ENCODE measurements at places on chromosomes 1 and 21.
A peak's percentile ranks its signal among the peaks of the same experiment; 100 is the strongest.

GRCh38 chr1:5390504-5390903 is 601.7 kb downstream of the NPHP4 start:
- no peak for DNase-seq

DNA sequence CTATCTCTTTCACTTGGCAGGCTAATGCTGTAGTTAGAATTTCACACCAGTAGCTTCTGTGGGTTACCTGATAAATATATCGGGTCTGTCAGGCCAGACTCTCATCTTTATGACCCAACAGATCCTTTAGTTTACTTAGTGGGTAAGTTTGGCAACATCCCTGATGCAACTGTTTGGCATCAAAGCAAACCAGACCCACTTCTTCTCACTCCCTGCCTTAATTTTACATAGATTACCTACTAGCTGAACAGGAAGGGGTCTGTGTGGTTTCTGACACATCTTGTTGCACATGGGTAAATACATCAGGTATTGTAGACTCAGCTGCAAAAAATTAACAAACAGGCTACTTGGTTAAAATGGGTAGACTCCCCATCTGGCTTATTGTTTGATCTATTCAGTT is 3.2 kb upstream of the GUK1 start:
- peak; percentile 34 for DNase-seq

GRCh38 chr1:62362926-62363325 is 43.7 kb upstream of the KANK4 start:
- DNase-seq: no peak

GRCh38 chr1:213982672-213983492 is 4.9 kb upstream of the PROX1 start:
- no peak for DNase-seq

GRCh38 chr21:35139382-35139715 is 90.2 kb upstream of the RUNX1 start:
- DNase-seq: no peak

- no peak for DNase-seq
These were observed 38.0 kb upstream of the TIAM1 start for GRCh38 chr21:31382060-31382459.

DNA sequence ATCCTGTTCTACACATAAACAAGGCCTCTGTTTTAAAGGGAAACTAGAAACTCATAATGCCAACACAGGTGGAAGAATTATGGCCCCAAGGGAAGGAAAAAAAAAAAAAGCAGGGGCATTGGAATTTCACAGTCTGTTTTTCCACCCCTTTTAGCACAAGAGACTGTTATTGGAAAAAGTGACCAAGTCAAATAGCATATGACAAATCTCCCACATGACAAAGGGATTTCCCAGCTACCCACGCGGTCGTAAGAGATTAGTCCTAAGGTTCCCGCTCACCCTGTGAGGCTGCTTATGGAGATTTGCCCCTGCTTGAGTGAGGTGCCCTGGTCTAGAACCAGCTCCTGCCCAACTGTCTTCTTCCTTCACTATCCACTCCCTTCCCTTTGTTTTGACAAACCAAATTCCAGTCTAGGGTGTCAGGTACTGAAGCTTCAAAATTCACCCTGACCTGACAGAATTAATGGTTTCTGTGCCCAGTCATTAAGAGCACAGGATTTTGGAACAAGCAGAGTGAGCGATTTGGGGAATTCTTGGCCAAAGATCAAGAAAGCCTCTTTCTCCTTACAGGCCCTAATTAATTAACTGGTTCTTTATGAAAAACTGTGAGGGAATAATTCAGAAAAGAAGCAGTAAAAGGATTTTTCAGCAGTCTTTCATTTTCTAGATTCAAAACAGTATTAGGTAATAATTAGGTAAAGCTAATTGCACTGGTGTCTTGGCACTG is 107.3 kb downstream of the NMNAT2 start:
- DNase-seq: no peak

DNA sequence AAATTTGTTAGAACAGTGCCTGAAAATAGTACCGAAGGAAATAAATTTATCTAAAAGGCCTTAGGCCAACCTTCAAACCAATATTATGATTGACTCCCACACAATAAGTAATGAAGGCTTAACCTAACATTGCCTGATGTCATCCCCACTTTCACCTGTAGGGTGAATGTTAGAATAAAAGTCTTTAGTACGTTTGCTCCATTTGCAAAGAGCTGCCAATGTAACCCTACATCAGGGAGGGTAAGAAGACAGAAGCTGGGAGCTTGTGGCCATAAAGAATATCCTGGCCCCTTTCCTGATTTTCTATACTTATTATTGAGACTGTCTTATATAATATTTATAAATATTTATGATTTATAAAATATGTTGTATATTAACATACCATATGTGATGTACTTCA is 661.8 kb upstream of the CXADR start:
- DNase-seq: no peak

GRCh38 chr1:24266398-24266941 is 52.7 kb upstream of the GRHL3 start:
- no peak for DNase-seq

GRCh38 chr1:79304131-79304530 is 297.6 kb upstream of the ADGRL4 start:
- no peak for DNase-seq

- no peak for DNase-seq
These were observed 28.0 kb downstream of the RASAL2 start for GRCh38 chr1:178121883-178122282.

DNA sequence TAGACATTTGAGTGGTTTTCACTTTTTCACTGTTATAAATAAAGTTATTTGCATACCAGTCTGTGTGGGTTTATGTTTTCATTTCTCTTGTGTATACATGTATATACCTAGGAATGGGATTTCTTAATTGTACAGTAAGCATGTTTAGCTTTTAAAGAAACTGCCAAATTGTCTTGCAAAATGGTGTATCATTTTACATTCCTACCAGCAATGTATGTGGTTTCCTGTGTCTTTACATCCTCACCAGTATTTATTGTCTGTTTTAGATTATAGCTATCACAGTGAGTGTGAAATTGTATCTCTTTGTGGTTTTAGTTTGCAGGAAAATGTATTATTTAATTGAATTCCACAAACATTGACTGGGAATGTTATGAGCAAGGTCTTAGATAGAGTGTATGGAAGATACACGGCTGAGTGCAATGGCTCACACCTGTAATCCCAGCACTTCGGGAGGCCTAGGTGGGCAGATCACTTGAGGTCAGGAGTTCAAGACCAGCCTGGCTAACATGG is 57.3 kb downstream of the MACF1 start:
- DNase-seq: no peak

GRCh38 chr1:201983380-201983805 is 945 bp downstream of the RNPEP start:
- no peak for DNase-seq

DNA sequence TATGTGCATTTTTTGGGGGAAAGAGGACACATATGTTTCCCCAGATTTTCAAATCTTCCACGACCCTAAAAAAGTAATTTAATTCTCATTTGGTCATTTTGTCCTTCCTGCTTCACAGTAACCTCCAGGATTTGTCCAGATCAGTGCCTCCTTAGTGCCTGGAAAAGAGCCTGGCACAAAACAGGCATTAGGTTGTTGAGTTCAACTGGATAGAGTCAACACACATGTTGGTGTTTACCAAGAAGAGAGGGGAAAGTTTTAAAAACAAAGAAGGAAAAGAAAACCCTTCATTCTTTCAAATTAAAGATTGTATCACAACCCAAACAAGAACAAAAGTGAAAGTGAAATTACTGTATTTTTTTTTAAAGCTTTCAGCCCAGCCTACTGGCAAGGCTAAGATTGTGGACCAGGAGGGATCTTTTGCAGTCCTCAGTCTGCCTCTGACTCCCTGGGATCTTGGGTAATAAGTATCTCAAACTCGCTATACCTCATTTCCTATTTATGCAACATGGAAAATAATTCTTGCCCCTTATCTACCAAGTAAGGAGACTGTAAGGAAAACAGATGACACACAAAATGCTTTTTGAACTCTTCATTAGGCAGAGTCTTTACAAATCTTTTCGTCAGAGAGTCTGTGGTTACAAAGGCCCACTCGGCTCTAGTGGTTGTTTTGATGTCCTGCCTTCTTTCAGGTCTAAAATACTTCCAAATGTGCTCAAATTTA is 57.8 kb downstream of the ZNF281 start:
- DNase-seq: peak; percentile 40

GRCh38 chr1:47681735-47682134 is 243.9 kb downstream of the FOXD2 start:
- DNase-seq: no peak

GRCh38 chr1:11531314-11531870 is 52.4 kb downstream of the DISP3 start:
- no peak for DNase-seq

- DNase-seq: peak; percentile 30
These were observed at the start of gene G0S2 for GRCh38 chr1:209674957-209675564. TSS of gene G0S2 (plus strand) at chr1:209675412. CDS start at chr1:209675685, 273 bp downstream.

GRCh38 chr1:80827666-80828065 is 973.1 kb upstream of the ADGRL2 start:
- DNase-seq: no peak

DNA sequence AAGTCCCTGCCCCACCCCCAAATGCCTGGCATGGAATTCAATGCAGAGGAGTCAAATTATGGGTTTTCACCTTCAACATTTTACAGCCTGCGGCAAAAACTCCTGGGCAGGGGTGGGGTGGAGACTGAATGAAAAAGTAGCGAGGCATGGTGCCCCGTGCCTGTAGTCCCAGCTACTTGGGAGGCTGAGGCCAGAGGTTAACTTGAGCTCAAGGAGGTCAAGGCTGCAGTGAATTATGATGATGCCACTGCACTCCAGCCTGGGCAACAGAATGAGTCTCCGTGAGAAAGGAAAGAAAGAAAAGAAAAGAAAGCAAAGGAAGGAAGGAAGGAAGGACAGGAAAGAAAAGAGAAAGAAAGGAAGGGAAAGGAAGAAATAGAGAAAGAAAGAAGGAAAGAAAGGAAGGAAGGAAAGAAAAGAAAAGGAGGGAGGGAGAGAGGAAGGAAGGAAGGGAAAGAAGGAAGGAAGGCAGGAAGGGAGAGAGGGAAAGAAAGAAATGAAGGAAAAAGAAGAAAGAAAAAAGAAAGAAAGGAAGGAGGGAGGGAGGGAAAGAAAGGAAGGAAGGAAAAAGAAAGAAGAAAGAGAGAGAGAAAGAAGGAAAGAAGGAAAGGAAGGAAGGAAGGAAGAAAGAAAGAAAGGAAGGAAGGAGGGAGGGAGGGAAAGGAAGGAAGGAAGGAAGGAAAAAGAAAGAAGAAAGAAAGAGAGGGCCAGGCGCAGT is 11.1 kb downstream of the LEMD1 start:
- no peak for DNase-seq

DNA sequence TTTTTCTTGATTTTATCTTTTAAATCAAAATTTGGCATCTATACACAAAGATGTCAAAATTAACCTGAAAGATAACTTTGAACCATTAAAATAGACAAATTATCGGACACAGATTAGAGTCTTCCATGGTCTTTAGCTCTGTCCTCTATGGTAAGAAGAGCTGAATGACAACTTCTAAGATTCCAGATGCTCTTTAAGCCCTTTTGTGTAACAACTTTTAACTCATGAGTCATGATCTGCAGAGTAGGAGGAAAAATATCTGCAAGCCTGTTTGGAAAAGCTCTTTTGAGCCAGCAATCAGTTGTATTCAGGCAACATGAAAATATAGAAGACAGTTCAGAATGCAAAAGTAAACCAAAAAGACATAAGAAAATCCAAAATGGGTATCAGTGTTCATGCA is 37.8 kb downstream of the TTC13 start:
- DNase-seq: no peak

GRCh38 chr1:25567710-25568089 is 24.3 kb downstream of the LDLRAP1 start:
- DNase-seq: no peak

GRCh38 chr1:60598041-60598910 is 484.1 kb upstream of the NFIA start:
- no peak for DNase-seq

DNA sequence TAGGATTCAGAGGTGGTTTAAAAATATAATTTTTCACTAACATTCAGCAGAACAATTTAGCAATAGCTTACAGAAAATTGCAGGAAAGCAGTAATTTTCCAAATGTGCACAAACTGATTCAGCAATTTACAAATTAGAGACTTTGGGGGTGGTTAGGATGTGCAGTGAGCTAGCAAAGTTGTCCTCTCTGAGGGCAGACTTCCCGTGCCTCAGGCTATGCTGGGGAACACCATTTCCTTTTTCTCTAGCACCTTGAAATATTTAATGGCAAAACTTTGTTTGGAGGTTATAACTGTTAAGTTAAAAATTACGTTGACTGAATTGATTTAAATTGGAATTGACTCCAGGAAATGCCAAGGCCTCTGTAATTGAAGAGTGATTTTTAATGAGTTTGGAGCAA is 258.9 kb downstream of the PTBP2 start:
- no peak for DNase-seq

DNA sequence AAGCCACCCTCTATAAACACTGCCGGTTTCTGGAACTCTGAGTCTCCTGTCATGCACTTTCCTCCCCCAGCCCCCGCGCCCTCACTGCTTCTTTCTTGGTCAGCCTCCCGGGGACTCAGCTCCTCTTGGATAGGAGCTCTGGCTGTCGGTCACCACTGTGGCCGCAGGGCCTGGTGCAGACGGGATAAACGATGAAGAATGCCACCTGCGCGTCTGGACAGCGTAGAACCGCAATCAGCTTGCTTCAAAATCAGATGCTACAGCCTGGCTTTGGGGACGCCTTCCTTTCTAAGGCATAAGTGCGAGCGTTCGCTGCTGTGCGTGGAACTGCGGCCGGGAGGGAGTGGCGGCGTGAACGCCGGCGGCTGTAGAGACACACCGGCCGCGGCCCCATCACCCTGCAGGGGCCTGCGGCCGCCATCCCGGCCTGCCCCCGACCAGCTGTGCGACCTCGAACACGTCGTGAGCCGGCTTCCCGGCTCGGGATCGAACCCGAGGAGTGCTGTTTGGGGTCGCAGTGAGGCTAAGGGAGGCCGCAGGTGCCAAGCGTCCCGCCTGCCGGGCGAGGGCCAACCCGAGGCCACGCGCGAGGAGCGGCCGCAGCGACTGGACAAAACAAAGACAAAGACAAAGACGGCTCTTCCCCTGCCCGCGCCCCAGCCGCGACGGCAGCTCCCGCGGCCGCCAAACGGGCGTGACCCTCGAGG is 688 bp downstream of the PTTG1IP start:
- DNase-seq: peak; percentile 57

GRCh38 chr1:164765992-164766720 is 207.2 kb downstream of the PBX1 start:
- no peak for DNase-seq

GRCh38 chr1:17397910-17398695 is 26.1 kb downstream of the PADI6 start:
- DNase-seq: no peak

- DNase-seq: no peak
These were observed 455.2 kb downstream of the LTN1 start for GRCh38 chr21:28537371-28538079.

DNA sequence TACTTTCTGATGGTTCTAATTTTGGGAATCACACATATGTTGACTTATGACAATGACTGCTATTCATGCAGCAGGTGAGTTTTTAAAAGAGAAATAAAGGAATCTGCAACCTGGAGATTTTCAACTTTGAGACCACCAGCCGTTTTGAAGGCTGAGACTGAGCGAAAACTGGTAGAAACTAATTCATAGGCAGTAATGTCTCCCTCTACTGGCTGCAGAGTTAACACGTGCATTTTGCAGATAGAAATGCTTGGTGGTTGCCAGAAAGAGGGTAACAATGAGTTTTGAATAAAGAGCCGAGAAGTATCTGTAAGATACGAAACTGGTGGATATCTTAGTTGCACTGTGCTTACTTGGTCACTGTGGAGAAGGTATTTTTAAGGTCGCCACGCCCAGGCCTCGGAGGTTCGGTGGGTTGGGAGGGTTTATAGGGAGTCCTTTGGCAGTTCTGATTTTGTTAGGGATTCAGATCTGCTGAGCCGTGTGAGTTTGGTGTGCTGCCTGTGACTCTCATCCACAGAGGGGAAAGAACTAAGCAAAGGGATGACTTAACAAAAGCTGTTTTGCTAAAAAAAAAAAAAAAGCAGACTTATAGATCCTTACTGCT is 83.0 kb downstream of the RYR2 start:
- DNase-seq: no peak
